ENCODE measurements at places on chromosomes 5 and 9. TPM values are rescaled to one million over a fixed set of nuclear protein-coding genes. Genes with fewer than 3 reads are reported as not detected.

- DNase-seq = no peak
These were observed 10.7 kb downstream of the C9orf153 start for GRCh38 chr9:86248746-86249145.

FEM1C gene
- total RNA-seq = 5.1 TPM

- no peak for DNase-seq
These were observed 18.9 kb upstream of the ASS1 start for GRCh38 chr9:130425741-130426466.

F12 gene
- total RNA-seq = 0.20 TPM

- DNase-seq = no peak
These were observed 255.9 kb downstream of the TRPM3 start for GRCh38 chr9:70865471-70865870.

DNA sequence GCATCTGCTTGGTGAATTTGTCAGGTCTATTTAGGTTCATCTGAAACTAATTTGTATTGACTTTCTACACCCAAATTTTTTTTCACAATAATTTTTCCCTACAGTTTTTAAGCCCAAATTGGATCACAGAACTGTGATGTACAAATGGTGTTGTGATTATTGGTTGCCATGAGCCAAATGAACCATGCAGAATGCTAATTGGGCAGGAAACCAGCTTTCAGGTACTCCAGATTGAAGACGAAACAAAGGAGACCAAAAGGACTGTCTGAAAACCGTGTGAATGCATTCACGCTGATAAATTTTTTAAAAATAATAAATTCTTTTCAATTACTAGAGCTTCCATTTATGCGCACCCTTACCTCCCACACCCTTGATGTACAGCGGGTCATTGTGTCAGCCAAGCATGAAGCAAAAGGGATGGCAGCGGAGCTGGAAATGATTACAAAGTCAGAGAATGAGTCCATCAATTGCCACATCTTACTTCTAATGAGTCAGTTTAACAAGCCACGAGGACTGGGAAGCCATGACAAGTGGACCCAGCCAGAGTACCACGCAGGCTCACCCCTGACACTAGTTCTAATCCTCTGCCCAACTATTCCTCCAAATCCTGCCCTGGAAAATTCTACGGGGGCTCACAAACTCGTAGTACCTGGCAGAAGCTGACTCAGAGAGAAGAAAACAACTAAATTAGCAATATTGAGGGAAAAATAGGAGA is 66.5 kb downstream of the SEMA6A start:
- no peak for DNase-seq

DNA sequence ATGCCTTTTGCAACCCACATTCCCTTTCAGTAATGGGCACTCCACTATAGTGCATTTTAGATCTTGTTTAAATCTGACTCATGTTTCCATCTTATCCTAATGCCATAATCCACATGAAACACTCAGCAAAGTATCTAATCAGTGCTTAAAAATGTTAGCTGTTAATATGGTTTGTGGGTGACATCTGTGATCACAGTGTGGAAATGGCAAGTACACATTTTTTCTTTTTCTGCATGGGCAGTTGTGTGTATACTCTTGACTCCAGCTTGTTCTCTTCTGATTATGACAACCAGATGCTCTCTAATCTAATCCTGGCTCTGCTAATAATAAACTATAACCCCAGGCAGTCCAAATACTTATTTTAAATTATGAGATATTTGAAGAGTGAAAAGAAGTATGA is 103.3 kb downstream of the EDIL3 start:
- no peak for DNase-seq

EGFL7 gene
- 32.4 TPM for total RNA-seq

DNA sequence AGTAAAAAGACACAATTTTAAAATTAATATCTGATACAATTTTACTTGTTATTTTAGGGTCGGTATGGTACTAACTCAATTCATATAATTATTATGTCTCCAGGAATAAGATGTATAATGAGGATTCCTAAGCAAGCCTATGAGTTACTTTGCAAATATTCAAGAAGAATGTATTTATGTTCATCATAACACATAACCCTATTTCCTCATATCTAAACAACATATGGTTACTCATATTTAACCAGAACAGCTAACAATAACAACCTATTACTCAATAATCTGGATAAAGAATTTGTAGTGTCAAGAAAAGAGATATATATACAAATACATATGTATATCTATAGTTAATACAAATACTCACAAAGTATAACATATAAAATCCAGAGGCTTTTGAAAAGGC is 285.9 kb downstream of the ARL15 start:
- DNase-seq = no peak

SHC3 gene
- total RNA-seq = 20.5 TPM

DNA sequence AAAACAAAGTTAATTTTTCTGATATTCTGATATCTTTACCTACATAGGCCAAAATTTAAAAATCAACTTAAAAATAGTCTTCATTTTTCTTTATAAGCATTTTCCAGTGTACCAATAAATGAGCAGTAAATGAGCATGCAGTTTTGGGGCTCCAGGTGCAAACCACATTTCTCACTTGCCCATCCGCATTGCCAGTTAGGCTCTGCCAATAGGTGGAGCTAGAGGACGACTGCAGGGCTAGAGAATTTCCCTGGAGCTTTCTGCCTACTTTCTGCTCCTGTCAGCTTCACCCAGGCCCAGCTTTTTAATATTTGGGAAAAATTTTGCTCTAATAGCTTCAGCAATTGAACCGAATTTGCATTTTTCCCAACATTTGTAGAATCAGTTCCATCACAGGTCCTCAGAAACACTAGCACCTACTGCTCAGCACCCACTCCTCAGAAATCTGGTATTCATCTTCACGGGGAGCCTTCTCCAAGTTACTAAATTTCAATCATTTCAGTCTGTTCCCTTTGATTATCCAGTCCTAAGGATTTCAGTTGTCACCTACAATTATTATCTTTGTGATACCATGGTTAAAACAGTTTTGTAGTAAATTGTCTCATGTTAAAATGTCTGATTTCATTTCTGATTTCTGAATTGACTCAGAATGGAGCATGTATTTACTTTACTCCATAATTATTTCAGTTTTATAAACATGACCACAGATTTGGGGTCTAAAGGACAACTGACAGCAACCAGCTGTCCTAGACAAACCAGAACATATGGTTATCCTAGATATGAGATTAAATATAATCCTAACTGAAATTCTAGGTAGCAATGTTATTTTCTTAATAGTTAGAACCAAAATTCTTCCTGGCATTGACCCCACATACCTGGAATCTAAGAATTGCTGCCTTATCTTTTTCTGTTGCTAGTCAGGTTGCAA is 104.6 kb upstream of the FAM174A start:
- DNase-seq = peak; percentile 76

GRCh38 chr5:102762095-102762534 is 7.0 kb downstream of the PAM start:
- no peak for DNase-seq

DNA sequence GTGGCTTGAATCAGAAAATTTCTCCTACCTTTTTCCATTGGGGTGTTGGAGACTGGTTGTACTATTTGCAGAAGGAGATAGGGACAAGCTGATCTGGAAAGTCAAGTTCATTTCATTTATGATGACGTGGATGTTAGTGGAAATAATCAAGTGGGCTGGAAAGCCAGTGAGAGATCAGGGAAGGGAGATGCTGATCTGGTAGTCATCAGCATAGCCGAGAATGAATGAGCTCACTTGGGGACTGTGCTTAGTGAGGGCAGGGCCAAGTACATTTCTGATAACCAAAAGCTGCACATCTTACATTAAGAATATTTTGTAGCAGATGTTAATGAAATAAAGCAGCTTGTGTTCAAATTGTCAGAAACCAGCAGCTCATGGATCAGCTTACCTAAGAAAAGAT is 12.1 kb downstream of the MAN2A1 start:
- DNase-seq = no peak

DNA sequence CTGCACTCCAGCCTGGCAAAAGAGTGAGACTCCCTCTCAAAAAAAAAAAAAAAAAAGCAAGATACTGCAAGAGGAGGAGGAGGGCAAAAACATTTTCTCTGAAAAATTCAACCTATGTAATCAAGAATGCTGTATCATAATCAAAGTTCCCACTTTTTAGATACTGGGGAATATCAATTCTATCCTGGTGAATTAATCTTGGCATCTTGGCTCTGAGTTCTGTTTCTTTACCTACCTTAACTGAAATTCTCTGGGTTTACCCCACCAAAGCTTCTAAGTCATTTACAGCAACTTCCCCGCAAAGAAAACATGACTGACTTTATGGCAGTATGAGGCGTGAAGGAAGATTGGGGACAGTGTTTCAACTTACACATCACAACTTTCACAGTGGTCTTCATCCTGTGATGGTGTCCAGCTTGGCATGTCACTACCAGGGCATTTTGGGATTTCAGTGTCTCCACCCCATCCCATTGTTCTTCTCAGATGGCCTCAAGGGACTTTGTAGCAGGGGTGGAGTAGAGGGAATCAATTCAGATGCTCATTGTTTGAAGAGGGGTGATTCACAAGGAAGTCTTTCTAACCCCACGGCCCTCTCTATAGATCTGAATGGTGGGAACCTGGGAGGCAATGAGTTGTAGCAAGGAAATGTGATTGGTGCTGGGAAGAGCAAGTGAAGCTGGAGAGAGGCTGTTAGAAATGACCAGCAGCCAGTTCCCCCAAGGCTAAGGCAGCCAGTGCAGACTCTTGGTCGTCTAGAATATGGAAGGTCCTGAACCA is 130.5 kb downstream of the SCAMP1 start:
- DNase-seq = no peak

- DNase-seq = no peak
These were observed 232.7 kb downstream of the CCDC171 start for GRCh38 chr9:15785584-15785983.

DNA sequence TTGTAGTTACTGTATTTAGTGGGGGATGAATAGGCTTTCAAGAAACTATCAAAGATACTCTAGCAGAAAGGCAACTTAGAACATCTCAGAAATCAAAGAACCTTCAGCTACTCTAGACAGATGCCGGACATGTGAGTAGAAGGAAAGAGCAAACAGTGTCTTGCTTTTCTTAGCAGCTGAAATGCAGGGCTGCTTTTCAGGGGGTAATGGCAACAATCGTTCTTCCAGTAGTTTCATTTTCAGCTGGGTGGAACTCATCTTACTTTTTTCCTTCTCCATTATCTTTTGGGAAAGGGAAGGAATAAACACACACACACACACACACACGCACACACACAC is 281.6 kb downstream of the CRB2 start:
- no peak for DNase-seq

DNA sequence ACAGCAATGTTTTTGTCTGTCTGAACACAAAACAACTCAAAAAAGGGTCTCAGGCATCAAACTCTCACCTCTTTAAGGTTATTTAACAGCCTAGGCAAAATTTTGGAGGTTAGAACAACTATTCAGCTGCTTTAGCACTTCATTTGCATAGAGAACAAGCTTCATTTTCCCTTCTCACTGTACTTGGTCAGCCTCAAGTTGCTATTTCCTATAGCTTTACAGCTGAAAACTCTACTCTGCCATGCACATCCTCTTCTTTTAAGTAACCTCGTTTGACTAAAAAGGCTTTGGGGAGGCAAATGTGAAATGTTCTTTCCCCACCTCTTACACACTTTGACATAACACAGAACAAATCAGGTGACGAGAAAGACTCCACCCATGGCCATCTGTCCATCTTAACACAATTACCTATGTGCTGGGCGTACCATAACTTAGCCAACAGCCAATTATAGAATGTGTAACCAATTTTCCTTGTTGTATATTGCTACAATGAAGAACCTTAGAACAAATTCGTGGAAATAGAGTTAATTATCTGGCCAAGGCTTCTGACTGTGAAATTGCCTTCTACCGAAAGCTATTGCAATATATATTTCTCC is 195.7 kb downstream of the DCP2 start:
- DNase-seq = no peak

GRCh38 chr9:138102246-138103051 is 224.9 kb downstream of the CACNA1B start:
- no peak for DNase-seq

PPP3R2 gene
- total RNA-seq = not detected

Data from adrenal gland (tissue), 19 donors.